D721Med (cell line): ENCODE measurements at places on chromosomes 4 and X.

GRCh38 chr4:6452116-6452896, 20.1 kb downstream of the PPP2R2C start:
- no peak for DNase-seq

GRCh38 chrX:23782455-23782854, 518 bp upstream of the SAT1 start:
- DNase-seq, result no peak

GRCh38 chr4:24236532-24236931, 346.7 kb upstream of the PPARGC1A start:
- no peak for DNase-seq

DNA sequence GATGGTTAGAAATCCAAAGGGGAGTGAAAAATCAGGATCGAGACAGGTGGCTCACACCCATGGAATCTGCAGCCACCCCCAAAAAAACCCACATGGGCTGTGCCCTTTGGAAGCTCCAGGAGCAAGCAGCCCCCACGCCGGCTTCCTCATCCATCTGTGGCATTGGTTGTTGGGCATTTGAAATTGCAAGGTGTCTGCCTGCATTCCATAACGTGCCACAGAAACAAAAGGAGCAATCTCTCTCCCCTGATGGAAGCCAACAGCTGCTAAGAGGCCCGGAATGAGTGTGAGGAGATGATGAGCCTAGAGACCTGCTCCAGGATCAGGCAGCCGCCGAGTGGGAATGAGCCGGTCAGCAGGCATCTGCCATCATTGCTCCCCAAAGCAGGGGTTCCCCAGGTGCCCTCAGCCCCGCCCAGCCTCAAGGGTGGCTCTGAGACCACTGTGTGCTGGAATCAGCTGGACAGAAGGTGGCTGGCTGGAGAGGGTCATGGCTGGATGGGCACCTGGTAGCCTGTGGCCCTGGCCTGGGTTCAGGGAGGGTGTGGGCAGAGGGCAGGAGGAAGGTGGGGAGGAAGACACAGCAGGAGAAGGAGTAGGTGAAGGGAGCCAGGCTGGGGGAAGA, 113.2 kb downstream of the CRLF2 start:
- DNase-seq, result no peak

DNA sequence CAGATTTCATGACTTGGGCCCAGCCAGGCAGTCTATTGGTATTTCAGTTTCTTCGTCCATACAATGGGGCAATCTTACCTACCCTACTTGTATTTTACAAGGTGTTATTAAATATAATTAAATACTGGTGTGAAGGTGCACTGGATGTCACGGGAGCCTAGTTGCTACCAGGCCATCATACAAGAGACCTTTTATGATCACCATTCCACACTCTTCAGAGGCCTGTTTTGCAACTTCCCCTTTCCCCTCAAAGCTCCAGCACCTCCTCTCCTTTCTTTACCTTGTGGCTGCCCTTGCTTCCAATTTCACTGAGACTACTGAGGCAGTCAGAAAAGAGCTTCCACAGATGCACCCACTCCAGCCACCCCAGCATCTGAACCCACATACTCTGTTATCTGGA, 93.8 kb upstream of the HELT start:
- no peak for DNase-seq

DNA sequence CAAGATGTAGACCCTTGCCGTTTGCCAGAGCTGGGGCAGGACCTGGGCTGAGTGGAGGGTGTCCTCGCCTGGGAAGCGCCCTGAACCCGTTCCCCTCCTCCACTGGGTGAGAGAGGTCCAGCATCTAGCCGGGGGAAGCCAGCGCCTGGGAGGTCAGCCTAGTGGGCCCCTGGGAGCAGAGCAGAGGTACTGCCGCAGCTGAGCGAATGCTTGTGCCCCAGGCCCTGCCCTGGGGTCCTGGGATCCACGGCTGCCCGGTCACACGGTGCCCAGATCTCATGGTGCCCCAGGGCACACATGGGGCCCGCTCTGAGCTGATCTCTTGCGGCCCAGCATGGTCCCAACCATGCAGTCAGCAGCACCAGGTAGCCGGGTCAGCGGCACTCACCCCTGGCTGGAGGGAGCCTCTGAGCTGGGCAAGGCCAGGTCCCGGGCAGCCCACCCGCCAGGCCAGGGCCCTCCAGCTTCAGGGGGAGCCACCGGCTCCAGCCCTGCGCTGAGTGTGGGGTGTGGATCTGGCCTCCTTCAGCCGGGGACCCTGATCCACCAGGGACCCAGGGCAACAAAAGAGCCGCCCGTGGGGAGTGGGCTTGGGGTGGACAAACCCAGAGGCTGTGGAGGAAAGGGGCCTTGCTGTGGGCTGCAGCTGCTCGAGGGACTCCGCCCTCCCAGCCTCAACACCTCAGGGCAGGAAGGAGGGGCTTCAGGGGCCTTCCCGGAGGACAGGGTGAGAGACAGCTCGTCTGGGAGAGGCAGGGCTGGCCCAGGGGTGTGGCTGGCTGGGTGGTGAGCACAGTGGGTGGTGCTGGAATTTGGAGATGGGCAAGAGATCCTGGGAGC, 4.1 kb upstream of the CPLX1 start:
- DNase-seq, result no peak

- DNase-seq, result no peak
Observed at GRCh38 chr4:165922747-165923146, 49.7 kb downstream of the TLL1 start.

- DNase-seq, result no peak
Observed at GRCh38 chr4:62028745-62029144, 828.6 kb downstream of the ADGRL3 start.

DNA sequence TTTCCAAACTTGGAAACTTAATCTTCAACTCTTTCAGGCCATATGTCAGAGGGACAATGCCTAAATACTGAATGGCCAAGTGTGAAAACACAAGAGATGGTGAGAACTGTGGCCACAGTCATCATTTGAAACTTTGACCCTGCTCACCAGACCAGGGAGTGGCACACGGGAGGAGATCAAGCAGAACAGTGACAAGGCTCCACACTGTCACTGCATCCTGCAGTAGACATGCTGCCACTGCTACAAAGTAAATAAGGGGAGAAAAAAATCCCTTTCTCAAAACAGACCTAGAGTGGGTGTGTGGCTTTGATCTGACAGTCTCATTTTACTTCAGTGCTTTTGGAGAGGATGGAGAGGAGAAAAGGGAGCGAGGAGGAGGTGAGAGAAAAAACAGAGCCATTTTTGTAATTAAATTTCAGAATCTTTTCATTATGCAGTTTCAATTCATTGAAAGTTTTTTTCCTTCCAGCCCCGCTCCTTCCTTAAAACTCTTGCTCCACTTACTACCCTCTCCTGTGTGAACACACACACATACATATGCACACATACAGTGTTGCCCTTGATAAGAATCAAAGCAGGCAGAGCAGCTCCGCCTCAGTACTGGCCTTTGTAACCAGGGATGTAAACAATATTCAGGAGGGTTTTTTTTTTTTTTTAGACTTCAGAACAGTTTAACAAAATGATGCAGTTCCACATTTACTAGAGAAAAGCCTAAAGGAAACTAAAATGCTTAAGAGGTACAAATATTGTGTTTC, 34.4 kb downstream of the NEXMIF start:
- DNase-seq, result no peak

DNA sequence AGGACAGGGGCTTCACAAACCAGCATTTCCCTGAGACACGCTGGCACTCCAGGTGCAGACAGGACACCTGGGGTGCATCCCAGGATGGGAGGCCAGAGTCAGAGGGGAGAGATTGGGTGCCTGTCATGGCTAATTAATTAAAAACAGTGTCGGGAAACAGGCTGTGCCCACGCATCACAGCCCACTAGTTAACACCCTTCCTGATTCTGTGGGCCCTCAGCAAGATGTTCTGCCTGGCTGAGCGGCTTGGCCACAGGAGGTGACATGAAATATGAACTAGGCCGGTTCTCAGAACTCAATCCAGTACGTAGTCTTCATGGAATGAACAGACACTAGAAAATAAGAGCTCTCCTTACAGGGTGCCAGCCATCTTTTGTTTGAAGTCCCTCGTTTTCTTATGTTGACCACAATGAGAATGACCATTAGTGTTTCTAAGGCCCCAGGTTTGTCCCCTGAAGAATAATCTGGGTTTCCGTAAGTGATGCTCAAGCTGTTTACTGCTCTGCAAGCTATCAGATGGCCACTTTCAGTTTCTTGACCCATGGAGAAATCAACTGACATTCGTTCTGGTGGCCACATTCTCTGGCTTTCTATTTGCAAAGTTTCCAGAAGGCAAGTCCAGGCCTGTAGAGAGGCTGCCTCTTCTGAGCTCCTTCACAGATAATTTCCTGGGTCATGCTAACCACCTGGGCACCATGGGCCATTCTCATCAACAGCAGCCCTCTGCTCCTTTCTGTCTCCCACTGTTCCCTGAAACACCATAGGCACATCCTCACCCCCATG, 72.3 kb downstream of the SLC34A2 start:
- no peak for DNase-seq

DNA sequence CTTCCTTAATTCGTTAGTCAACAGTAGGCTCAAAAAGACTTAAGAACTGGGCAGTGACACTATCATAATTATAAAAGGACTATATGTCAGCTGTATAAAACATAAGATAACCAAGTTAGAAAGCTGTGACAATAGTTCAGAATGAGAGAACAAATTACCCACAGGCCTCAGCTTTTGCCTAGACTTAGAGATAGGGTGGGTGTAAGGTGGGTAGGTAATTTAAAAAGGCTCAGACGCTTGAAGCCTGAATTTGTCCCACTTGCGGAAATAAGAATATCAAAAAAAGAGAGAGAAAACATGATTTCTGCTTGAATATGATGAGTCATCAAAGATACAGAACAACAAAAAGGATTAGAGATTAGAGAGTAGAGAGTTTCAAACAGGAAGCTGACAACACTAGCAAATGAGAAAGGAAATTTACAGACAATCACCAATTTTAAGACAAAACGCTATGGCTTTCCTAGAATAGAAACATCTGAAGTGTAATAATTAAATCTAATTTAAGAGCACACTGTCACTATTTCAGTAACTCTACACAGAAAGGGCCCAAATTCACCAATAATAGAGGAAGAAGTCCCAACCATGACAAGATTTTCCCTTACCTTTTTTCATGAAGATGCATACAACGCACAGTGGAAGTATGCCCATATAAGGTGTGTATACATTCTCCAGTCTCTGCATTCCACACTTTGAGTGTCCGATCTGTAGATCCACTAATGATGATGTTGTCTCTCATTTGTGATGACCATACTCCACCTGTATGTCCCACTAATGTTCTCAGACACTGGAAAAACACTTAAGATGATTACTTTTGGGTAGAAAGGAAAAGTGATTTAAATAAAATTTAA, 208.1 kb downstream of the FBXW7 start:
- no peak for DNase-seq

DNA sequence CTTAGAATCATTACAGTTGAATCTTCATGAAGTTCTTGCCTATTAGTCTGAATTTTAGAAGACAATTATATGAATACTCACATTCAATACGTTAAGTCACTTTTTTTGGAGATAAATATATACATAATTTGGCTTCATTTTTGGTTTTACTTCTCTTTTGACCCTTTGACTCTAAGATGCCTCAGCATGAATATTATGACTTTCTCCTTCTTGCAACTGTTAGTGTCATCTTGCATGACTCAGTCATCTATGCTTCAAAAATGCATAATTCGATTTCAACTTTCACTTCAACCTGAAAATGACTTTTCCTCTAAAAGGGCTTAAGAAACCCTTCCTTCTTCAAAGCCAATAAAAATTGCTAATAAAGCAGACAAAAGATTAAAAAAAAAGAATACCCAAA, 1427.5 kb downstream of the ADGRL3 start:
- no peak for DNase-seq
